ENCODE measurements at places on chromosomes 12 and 14.

DNA sequence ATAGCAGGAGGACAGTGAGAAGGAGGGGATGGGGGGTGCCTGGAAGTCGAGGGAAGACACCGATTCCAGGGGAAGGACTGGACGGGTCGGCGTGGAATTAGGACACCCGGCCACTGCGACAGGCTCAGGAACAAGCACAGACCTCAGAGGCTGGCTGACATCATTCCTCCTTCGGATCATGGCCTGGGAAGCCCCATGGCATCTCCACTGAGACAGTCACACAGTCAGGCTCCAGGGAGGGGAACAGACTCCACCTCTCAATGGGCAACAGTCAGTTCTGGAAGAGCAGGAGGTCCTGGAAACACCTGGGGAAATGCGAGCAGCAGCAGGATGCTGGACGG is 67.9 kb upstream of the FBRSL1 start:
- DNase-seq: no peak

- peak; percentile 96 for DNase-seq
Observed at GRCh38 chr12:56448860-56449621, at the start of gene TIMELESS. TSS of gene TIMELESS (minus strand) at chr12:56449426. CDS start at chr12:56434170, 15,256 bp downstream.

- DNase-seq: no peak
Observed at GRCh38 chr12:113537046-113537750, 65.5 kb upstream of the LHX5 start.

DNA sequence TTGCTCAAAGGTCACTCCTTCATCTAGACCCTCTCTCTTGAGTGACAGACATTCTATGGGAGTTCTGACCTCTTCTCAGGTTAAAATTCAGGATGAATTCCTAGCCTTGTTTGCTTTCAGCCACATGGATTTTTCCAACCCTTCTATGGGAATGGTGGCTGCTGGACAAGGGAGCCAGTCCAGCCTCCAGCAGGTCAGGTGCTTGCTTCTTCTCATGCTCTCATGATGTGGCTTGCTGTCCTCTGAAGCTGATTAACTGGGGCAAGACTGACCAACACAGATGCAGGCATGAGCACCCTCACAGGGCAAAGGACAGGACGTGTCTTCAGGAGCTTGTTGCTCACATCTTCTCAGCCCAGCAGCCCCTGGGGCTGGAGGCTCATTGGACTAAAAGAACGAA is 97.2 kb upstream of the SLC35F4 start:
- DNase-seq: no peak

- DNase-seq: no peak
Observed at GRCh38 chr12:100703868-100704267, 90.7 kb upstream of the ANO4 start.

DNA sequence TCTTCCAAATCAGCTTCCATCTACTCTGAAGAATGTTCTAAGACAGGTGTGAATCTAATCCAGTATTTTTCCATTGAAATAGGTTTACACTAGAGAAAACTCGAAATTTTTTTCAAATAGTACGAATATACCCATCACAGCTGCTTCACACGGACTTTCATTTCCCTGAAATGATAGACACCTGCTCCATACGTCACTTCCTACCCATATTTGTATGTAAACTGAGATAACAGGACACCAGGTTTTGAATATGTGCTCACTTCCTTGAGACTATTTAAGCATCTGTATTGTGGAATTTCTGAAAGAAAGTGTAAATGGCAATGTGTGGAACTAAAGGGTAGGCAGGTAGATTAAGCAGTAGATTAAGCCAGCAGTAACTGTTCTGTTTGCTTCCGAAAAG is 13.4 kb upstream of the ITPR2 start:
- DNase-seq: no peak

DNA sequence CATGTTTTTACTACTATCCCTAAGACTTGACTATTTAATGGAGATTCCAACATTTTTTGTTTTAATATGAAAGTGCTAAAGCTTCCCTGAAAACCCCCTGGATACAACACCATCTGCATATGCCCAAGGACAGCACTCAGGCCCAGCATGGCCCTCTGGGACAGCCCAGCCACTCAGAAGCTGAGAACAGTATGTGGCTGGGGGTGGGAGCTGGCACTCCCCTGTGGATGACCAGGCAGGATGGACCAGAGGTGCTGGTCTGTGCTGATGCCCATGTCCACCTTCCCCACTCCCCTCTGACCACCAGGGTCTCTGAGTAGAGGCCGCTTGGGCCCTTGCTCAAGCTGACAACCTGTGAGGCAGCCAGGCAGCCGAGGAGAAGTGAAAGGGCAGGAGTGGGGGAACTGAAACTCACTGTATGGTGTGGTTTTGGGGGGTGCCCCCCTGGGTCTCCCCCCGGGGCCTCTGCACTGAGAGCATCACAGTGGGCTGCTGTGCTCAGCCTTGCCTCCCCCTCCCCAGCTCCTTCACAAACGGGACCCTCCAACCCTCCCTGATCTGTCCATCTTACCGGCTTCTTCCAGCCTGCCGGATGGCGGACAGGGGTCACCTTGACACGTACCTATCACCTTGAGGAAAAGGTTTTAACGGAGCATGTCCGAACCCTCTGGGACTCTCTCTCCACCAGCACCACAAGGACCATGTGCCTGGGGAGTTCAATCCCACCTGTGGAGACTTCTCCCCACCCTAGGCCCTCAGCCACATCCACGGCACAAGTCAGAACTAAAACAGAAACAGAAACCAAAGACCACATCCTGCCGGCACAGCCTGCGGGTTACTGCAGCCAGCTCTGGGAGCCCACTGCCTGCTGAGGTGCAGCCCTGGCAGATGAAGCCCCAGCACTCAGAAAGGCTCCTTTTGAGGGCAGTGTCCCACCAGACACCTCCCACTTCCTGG is at the start of gene TMEM229B:
Gene TMEM229B, minus strand, starts transcription at position 785 of the 957 bp plus-strand sequence. CDS start 14,798 bp downstream, outside the sequence.
- DNase-seq: no peak

- DNase-seq: no peak
Observed at GRCh38 chr14:102883554-102883953, 38.9 kb upstream of the AMN start.

DNA sequence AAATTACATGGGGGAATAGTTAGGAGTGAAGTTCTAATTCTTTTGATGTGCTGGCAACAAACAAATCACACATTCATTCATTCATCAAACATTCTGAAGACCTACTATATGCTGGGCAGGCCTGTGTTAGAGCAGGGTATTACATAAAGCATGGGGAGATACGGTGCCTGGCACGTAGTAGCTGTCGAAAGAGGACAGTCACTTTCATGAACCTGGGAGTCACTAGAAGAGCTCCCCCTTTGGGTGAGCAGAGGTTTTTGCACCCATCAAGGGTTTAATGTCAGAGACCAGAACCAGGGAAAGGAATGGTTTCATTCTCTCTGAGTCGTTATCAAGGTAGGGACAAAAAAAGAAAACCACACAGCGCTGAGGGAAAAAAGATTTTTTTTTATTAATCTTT is 10.0 kb downstream of the LHX5 start:
- peak; percentile 69 for DNase-seq

GRCh38 chr14:35250319-35250718 is 41.9 kb upstream of the PSMA6 start:
- no peak for DNase-seq

- no peak for DNase-seq
Observed at GRCh38 chr14:88518592-88519512, 36.0 kb downstream of the PTPN21 start.

GRCh38 chr14:56268673-56269072 is 150.5 kb downstream of the PELI2 start:
- DNase-seq: no peak

DNA sequence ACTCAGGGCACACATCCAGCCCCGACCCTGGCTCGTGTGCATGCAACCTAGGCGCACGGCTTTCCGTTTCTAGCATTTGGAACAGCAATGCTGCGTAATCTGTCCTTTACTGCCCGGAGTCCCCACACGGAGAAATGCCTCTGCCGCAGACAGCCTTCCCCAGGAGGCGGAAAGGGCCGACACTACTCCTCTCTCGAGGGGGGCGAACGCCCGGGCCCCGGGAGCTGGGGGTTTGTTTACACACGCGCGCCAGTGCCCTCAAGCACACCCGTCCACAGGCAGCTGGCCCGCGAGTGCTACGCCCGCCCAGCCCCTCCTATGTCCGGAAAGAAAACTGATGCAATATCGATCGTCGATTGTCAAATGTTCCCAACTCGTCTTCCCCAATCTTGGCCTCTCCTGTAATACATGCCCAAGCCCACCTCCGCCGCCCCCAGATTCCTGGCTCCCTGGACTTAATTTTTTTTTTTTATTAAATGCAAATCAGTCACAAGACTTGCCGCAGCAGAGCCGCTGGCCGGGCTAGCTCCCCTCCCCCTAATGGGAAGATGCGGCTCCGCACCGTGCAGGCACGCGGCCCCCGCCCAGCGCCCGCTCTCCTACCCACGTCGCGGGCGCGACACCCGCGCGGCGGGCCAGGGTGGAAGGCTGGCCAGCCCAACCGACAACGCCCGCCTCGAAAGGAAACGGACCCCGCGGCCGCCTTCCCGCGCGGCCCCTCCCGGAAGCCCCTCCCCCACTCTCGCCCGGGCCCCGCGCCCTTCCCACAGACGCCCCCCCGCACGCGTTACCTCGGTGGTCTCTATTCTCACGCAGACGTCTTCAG is 642 bp downstream of the SLC38A2 start:
- peak; percentile 75 for DNase-seq

DNA sequence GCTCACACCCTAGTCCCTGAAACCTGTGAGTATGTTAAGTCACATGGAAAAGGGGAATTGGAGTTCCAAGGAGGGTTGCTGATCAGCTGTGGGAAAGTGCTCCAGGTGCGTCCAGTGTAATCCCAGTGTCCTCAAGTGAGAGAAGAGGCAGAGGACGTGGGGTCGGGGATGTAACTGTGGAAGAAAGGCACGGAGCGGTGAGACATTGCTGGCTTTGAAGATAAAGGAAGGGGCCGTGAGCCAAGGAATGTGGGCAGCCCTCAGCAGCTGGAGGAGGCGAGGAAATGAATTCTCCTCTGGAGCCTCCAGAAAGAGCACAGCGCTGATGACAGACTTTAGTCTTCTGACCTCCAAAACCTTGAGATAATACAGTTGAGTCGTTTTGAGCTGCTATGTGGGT is 191.6 kb upstream of the TMEM132C start:
- no peak for DNase-seq

GRCh38 chr14:49221316-49221715 is 364.9 kb downstream of the RPS29 start:
- DNase-seq: no peak

DNA sequence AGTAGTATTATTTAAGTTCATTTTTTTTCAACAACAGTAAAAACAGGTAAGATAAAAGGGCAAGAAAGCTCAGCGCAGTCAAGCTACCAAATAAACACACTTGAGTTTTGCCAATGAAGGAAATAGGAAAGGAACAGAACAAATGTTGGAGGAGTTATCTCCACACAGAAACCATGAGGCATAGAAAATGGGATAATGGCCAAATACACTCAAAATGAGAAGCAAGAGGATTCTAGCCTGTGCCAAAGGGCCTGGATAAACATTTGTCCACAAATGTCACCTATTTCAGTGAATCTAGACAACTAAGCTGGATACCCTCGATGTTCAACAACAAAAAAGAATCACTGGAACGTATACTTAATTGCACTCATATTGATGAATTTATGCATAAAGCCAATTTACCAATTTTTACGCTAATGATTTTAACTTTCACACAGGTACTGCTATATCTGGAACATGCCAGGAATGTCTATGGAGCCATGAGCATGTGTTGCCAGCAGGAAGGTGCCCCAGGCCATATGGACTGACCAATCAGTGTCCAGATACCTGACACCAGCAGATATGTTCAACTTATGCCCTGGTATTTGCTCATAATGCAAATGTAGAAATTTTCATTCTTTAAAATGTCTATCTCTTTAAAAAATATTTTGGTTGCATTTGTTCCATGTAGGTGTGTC is 21.1 kb downstream of the ST8SIA1 start:
- DNase-seq: no peak

DNA sequence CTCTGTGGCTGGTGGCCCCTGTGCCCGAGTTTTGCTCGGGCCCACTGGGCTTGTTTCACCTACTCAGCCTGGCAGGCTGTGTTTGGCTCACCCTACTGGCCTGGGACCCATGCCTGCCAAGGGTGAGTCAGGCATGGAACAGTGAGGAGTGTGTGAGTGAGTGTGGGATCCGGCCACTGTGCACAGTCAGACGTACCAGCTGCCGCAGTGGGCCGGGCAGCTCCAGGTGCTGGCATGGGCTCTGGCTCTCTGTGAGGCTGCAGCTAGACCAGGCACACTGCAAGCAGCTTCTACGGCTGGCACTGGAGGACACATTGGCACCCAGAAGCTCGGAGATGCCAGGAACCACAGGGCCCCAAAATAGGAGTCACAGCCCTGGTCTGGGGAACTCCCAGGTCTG is 40.6 kb downstream of the HSD17B6 start:
- DNase-seq: no peak

GRCh38 chr12:89864411-89864810 is 155.8 kb upstream of the ATP2B1 start:
- no peak for DNase-seq

GRCh38 chr12:122202017-122202416 is 1.5 kb upstream of the B3GNT4 start:
- DNase-seq: peak; percentile 73

Data from NCI-H82 (cell line).